Kidney epithelial cell (primary cell): ENCODE measurements at places on chromosomes 7 and 10. TPM values are rescaled to one million over a fixed set of nuclear protein-coding genes. Genes with fewer than 3 reads are reported as not detected.

Gene TYSND1
- total RNA-seq, result 11.9 and 13.1 TPM in 2 replicates

GRCh38 chr7:107948645-107949442 lies 54.1 kb downstream of the LAMB1 start:
- DNase-seq, result peak; percentile 56

Gene TCERG1L
- total RNA-seq, result 0.46 and 0.75 TPM in 2 replicates

Gene METTL27
- 1.5 and 2.6 TPM in 2 replicates for total RNA-seq

GRCh38 chr10:122044713-122045112 lies 55.8 kb downstream of the TACC2 start:
- DNase-seq, result no peak

DNA sequence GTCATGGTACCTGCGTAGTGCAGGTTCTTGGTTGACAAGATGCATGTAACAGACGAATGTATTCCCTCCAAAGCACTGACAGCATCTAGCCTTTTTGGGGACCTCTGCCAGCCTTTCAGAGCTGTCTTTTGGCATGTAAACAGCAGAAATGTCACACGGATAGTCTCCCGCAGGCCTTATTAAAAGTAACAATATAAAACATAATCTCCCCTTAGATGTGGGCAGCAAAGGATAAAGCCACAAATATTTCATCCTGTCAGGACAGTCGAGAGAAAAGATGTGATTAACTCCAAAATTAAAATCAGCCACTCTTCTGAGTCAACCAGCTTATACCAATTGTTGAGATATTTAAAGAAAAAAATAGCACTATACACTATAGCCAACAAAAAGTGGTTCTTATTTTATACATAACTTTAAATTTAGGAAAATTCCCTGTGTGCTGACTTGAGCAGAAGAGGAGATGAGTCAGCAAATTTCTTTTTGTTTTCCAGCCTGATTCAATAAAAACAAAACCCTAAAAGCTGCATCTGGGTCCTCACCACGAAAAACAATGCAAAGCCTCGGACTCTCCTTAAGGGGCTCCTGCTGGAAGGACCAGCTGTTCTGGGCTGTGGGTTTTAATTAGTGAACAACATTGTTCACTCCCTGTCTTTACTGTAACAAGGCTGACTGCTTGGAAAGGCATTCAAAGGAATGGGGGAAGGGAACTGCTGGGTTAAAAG lies 240.2 kb downstream of the ADAM12 start:
- peak; percentile 63 for DNase-seq

DNA sequence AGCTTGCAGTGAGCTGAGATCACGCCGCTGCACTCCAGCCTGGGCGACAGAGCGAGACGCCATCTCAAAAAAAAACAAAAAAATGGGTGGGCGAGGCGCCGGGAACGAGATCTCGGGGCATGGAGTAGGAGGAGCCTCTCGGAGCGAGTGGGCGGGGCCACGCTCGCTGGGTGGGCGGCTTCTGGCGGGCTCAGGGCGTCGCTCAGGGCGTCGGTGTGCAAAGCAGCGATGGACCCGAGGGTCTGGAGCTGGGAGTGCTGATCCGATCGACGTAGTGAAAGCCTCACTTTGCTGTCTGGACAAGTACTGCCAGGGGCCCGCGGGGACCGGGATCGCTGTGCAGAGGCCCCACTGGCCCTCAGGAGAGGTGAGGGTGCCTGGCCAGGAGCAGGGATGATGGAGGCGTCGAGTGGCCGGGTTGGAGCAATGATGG lies 22.6 kb upstream of the AMZ1 start:
- DNase-seq, result no peak

GRCh38 chr10:14536241-14537213 lies 205.8 kb upstream of the FRMD4A start:
- DNase-seq, result no peak

DNA sequence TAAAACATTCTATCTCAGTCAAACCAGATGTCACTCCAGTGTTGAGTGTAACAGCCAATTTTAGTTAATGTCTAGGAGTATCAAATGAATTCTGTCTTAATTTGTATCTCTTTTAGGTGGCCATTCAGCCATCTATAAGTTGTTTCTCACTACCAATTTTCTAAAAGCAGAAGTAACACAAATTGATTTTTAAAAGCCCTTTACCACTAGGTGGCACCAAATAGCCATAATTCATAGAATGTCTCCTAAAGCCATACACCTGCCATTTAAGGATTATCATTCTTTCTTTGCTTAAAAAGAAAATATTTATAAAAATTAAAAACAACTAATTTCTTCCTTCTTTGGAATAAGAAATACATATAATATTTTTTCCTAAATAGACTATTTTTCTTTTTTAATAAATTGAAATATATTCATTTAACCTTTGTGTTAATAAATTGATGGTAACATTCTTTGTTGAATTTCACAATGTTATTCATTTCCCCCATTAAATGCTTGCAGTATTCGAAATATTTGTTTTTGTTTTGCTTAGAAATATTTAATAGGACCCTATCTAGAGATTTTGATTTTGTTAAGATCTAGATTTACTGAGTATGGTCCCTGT lies 107.8 kb upstream of the PPP1R3A start:
- no peak for DNase-seq

DNA sequence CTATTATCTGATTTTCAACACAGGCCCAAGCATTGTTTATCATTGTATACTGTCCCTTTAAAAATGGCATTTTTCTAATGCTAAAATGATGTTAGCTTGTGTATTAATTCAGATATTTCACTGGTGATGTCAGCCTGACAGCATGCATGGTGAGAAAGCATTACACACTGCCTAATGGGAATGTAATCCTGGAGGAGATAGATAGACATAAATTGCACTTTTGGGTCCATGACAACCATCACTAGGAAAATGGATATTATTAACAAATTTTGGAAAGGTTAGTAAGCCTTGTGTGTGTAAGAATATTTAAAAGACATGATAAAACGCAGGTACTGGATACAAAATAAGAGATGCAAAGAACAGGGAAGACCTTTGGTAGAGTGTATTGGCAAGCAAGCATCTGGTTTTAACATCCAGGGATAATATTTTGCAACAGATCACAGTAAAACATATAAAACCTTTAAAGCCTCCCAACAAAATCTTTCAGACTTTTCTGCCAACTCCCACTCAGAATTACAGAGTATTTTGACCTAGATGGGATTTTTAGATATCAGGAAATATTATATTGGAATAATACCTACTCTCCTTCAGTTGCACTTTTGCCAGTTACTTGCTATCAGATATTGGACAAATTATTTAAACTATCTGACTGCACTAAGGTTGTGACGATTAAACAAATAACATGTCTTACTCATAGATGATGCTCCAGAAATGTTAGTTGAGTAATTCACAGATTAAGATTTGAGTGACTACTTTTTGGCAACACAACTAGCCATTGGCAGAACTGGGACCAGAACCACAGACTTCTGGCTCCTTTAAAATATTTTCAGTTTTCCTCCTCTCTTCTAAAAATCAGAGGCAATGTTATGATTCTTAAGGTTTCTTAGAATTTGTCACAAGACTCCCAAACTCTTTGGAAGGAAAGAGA lies 291.6 kb upstream of the SEMA3C start:
- DNase-seq, result no peak

Gene ASB10
- total RNA-seq, result not detected in 2 replicates
